ENCODE measurements at places on chromosomes 5 and 9. TPM values are rescaled to one million over a fixed set of nuclear protein-coding genes. Genes with fewer than 3 reads are reported as not detected.

DNA sequence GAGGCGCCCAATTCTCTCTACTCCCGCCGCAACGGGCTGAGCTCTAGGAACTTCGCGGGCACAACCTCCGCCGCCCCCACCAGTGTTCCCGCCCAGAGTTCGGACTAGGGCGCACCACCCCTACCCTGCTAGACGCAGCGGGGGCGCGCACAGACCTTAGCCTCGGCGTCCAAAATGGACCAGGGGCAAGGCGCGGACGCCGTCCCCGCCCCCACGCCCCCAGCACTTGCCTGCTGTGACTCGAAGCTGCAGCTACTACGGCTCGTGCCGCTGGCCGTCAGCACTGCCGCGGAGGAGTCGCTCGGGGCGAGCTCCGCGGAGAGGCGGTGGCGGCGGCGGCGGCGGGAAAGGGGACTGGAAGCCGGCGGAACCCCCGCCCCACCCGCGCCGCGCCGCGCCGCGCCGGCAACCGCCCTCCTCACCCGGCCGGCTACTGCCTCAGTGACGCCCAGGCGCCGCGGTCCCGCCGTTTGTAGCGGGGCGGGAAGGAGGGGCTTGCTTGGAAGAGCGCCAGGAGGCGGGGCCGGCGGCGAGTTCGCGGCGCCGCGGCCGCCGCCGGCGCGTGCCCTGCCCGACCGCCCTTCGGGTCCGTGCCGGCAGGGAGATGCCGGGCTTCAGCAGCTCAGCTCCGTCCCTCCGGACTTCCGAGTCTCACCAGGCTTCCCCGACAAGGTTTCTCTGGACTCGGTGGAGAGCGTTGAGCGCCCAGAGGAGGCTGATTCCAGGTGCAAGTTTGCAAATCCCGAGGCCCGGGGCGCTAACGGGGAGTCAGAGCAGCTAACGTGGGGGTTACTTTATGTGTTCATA, 4.5 kb downstream of the ELAVL2 start:
- no peak for DNase-seq

DNA sequence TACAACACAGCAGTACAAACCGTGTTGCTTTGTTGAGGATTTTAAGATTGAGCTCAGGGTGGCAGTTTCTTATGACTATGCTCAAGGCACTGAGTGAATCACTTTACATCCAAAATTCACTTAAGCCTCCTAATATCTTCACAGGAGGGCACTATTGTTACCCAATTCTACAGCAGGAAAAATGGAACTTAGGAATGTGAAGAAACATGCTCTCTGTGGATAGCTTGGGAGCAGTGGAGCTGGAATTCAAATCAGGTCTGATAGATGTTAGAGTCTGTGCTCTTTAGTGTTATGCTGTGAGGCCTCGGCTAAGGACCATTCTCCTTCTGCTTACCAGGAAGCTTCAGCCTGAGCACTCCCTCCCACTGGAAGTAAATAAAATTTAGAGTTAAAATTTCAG, 18.7 kb upstream of the HMHB1 start:
- no peak for DNase-seq

DNA sequence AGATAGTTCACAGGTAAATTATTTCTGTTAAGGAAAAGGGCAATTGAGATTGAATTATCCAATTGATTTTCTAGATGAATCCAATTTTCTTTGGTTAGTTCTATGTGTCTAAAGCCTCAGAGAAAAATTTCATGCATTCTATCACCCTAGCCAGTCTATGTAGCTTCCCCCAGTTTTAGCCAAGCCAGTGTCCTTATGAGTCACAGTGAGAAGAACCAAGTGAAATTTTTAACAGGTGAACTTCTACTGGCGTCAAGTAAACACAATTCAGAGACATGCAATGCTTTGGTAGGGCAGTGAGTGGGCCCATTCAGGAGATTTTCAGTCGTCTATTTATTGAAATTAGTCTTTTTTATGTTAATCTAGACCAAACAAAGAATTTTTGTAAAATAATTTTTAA, 1077.4 kb upstream of the ARRDC3 start:
- DNase-seq, result no peak

GRCh38 chr5:178762391-178762790, 31.9 kb upstream of the ZNF354A start:
- DNase-seq, result no peak

GRCh38 chr9:76510041-76510440, 51.1 kb downstream of the GCNT1 start:
- DNase-seq, result no peak

GRCh38 chr5:38373743-38374142, 115.4 kb downstream of the EGFLAM start:
- no peak for DNase-seq

- no peak for DNase-seq
Observed at GRCh38 chr5:76062502-76063041, 20.6 kb upstream of the SV2C start.

DNA sequence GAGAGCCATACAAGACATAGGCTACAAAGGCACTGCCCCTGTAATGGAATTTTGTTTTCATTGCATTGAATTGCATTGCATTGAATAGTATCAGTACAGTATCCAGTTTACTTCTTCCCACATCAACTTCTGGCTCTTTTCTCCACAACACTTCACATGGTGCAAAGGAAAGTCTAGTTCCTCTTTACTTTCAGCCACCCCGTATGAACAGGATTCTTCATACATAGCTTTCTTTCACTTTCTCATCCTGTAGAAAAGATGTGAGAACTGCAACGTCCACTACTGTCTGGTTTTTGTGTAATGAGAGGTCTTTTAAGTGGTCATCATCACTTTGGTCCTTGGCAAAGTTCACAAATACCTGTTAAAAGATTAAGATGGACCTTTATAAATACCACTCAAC, 20.2 kb downstream of the NIPSNAP3B start:
- no peak for DNase-seq

- DNase-seq, result no peak
Observed at GRCh38 chr5:91477408-91477807, 94.3 kb upstream of the ARRDC3 start.

DNA sequence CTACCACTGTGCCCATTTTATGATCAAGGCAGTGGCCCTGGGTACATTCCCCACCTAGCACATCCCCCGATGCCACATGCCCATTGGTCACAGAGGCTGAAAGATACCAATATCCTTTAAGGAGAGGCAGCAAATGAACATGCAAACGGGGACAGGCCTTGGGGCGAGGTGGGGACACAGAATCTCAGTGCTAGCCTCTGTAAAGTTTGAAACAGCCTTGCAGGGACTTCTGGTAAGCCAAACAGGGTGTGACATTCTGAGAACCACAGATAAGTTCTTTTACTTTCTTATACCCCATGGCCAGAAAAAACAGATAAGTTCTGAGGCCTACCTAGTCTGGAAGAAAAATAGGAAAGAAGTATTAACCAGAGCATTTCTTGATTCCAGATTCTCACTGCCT, 60.5 kb downstream of the ACER2 start:
- no peak for DNase-seq

GRCh38 chr5:113846941-113847340, 333.4 kb downstream of the YTHDC2 start:
- no peak for DNase-seq

- no peak for DNase-seq
Observed at GRCh38 chr5:167602067-167602466, 689.4 kb upstream of the WWC1 start.

IQGAP2 gene
- total RNA-seq, result 82.7 TPM

FAM193B gene
- total RNA-seq, result 77.7 TPM

C9orf43 gene
- 1.1 TPM for total RNA-seq

KCNN2 gene
- total RNA-seq, result not detected

KCNT1 gene
- not detected for total RNA-seq

CTSV gene
- 0.74 TPM for total RNA-seq

NEUROG1 gene
- total RNA-seq, result not detected

SNCAIP gene
- total RNA-seq, result not detected
